ENCODE measurements at places on chromosomes 12 and 14. TPM values are rescaled to one million over a fixed set of nuclear protein-coding genes. Genes with fewer than 3 reads are reported as not detected.

Gene ZNF410
- total RNA-seq: 57.1 TPM

Gene PIK3C2G
- total RNA-seq: not detected

Gene OR4E2
- not detected for total RNA-seq

Gene FSCB
- not detected for total RNA-seq

Gene OTOGL
- 0.07 TPM for total RNA-seq

Gene ENDOU
- 0.40 TPM for total RNA-seq

Gene KRT77
- not detected for total RNA-seq

Gene INHBC
- total RNA-seq: not detected

Gene SPTB
- total RNA-seq: 0.13 TPM

Gene BATF
- 0.26 TPM for total RNA-seq

Gene CISTR
- total RNA-seq: not detected

Gene ABCC9
- total RNA-seq: 46.0 TPM

Gene JAG2
- total RNA-seq: 4.0 TPM

Gene NFATC4
- 76.4 TPM for total RNA-seq

Gene GARIN6
- total RNA-seq: not detected

Gene NKX2-1
- total RNA-seq: not detected

Gene BMP4
- 20.0 TPM for total RNA-seq

Gene LPCAT3
- 12.6 TPM for total RNA-seq

Gene RNASE1
- 1.6 TPM for total RNA-seq

Gene FLVCR2
- total RNA-seq: 0.69 TPM

Gene PMEL
- 0.65 TPM for total RNA-seq

Gene REM2
- total RNA-seq: 0.13 TPM

Data from smooth muscle cell of the pulmonary artery (primary cell).